GM23338 (cell line): ENCODE measurements at places on chromosomes 4 and X. TPM values are rescaled to one million over a fixed set of nuclear protein-coding genes. Genes with fewer than 3 reads are reported as not detected.

The SLC9B1 gene
- total RNA-seq: 0.62 and 0.80 TPM in 2 replicates

DNA sequence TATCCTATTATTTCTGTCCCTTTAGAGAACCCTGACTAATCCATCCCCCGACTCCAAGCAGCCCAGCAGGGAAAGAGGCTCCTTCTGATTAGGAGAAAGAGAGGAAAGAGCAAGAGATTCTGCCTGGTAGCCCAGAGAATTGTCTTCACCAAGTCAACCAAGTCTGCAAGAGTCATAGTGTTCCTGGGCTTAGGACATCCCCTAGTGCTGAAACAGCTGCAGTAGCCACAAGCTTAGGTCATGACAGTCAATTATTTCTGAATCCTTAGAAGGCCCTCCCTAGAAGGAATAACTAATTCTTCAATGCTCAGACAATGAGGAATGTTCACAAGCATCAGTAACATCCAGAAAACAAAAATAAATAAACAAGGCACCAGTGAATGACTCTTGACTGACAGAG, 480.3 kb upstream of the GRIA3 start:
- DNase-seq: peak; percentile 1
- no peak overlapping the region for H3K4me3 ChIP-seq
- no peaks in the 10 kb centered on the region for H3K4me1 ChIP-seq
- H3K36me3 ChIP-seq: no peaks in the 10 kb centered on the region

- H3K4me1 ChIP-seq: no peaks in the 10 kb centered on the region
- H3K4me3 ChIP-seq: no peak overlapping the region
- no peak for DNase-seq
These were observed 528.6 kb downstream of the IL15 start for GRCh38 chr4:142164767-142165500.

- no peak for DNase-seq
- H3K27me3 ChIP-seq: no peaks in the 10 kb centered on the region
- H3K27ac ChIP-seq: no peak overlapping the region
- no peaks in the 10 kb centered on the region for H3K4me1 ChIP-seq
- no peak overlapping the region for H3K4me3 ChIP-seq
- no peaks in the 10 kb centered on the region for H3K36me3 ChIP-seq
These were observed 56.6 kb upstream of the TMEM184C start for GRCh38 chr4:147560625-147561024.

GRCh38 chrX:67545036-67545821, 1.4 kb downstream of the AR start:
- peaks cover 13% of the 10 kb centered on the region for H3K27me3 ChIP-seq
- H3K4me1 ChIP-seq: peaks cover 20% of the 10 kb centered on the region
- H3K27ac ChIP-seq: no peak overlapping the region
- H3K36me3 ChIP-seq: no peaks in the 10 kb centered on the region

DNA sequence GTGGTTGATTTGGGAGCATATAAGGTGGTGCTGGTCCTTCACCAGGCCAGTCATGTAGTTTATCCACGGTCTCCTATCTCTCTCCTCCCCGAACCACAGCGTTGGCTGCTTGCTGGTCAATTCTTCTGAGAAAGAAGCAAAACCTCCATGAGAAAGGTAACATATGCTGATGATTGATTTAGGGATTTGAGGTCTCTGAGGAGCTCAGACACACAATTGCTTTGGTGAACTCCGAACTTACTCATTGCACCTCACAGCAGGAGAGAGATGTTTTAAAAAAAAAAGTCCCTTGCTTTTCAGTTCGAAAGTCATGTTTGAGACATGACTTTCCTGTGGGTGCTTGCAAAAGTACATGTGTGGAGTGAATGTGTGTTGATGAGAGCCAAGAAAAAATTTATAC, 100.2 kb downstream of the TSPAN7 start:
- no peak overlapping the region for H3K27ac ChIP-seq

- H3K36me3 ChIP-seq: no peaks in the 10 kb centered on the region
- no peaks in the 10 kb centered on the region for H3K27me3 ChIP-seq
- no peak overlapping the region for H3K27ac ChIP-seq
- DNase-seq: no peak
These were observed 117.6 kb downstream of the STK32B start for GRCh38 chr4:5168891-5169290.

- no peaks in the 10 kb centered on the region for H3K36me3 ChIP-seq
- no peaks in the 10 kb centered on the region for H3K27me3 ChIP-seq
- no peaks in the 10 kb centered on the region for H3K4me1 ChIP-seq
- H3K27ac ChIP-seq: no peak overlapping the region
- no peak overlapping the region for H3K4me3 ChIP-seq
- DNase-seq: no peak
These were observed 373.1 kb downstream of the NAF1 start for GRCh38 chr4:162793571-162793970.

The PPP1R2C gene
- total RNA-seq: not detected in 2 replicates

- no peaks in the 10 kb centered on the region for H3K36me3 ChIP-seq
- no peaks in the 10 kb centered on the region for H3K4me1 ChIP-seq
- DNase-seq: no peak
- H3K27me3 ChIP-seq: no peaks in the 10 kb centered on the region
- H3K4me3 ChIP-seq: no peak overlapping the region
These were observed 77.5 kb downstream of the TMEM156 start for GRCh38 chr4:38954727-38955126.

GRCh38 chr4:28388471-28388870, 1527.8 kb downstream of the STIM2 start:
- H3K27ac ChIP-seq: no peak overlapping the region
- no peak for DNase-seq
- H3K27me3 ChIP-seq: no peaks in the 10 kb centered on the region
- H3K4me1 ChIP-seq: no peaks in the 10 kb centered on the region
- no peaks in the 10 kb centered on the region for H3K36me3 ChIP-seq
- H3K4me3 ChIP-seq: no peak overlapping the region

DNA sequence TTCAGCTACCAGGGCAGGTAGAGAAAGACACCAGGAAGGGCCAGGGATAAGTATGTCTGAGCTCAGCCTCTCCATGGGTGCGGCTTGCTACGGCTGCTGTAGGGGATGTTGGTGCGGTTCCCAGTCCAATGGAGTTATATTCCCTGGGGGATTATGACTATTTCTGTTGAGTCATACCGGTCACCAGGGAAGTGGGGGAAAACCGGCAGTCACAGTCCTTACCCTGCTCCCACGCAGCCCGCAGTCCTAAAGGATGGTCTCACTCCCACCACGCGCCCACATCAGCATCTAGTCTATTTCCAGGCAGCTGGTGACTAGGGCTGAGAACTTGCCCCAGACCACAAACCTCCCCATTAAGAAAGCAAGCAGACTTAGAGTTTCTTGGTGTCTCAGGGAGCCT, 191.6 kb downstream of the VEGFC start:
- H3K27ac ChIP-seq: no peak overlapping the region
- no peaks in the 10 kb centered on the region for H3K4me1 ChIP-seq
- no peaks in the 10 kb centered on the region for H3K27me3 ChIP-seq
- no peaks in the 10 kb centered on the region for H3K36me3 ChIP-seq

The PCSK1N gene
- total RNA-seq: 4.0 and 15.6 TPM in 2 replicates

DNA sequence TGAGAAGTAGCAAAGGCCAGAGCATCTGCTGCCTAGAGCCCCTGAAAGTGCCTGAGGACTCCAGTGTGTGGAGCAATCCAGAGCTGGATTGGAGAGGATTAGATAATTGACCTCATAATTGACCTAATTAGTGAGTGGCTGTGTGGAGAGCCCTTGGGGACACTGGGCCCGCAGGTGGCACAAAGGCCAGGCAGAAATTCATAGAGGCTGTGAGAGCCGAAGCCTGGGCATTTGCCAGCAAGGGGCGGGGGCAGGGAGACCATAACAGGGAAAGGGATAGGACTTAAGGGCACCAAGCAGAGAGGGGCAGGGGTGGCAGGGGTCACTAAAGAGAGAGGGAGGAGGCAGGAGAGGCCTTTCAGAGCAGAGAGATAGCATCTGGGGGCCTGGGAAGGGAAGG, 45.3 kb downstream of the EFNB1 start:
- H3K4me3 ChIP-seq: no peak overlapping the region
- H3K27ac ChIP-seq: no peak overlapping the region
- no peaks in the 10 kb centered on the region for H3K36me3 ChIP-seq
- no peaks in the 10 kb centered on the region for H3K27me3 ChIP-seq
- DNase-seq: no peak

- DNase-seq: no peak
- peaks cover 9% of the 10 kb centered on the region for H3K27me3 ChIP-seq
- no peak overlapping the region for H3K4me3 ChIP-seq
- peaks cover 3% of the 10 kb centered on the region; the same call in 1 of the 2 replicates for H3K36me3 ChIP-seq
- no peak overlapping the region for H3K27ac ChIP-seq
These were observed 7.0 kb downstream of the CD38 start for GRCh38 chr4:15784959-15785634.

DNA sequence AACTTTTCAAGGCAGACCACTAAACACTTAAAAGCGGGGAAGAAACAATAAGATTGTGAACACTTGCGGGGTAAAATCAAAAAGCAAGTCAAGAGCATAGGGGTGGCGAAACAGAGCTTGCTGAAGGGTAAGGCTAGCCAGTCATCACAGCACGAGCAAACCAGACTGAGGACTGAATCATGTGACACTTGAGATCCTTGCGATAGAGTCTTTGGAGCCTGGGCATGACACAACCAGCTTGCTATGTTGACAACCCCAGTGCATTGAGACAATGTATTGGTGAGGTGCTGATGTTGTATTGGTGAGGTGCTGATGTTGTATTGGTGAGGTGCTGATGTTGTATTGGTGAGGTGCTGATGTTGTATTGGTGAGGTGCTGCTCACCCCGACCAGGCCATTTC, 72.3 kb downstream of the SLIT2 start:
- H3K36me3 ChIP-seq: no peaks in the 10 kb centered on the region
- no peak overlapping the region for H3K27ac ChIP-seq
- no peak overlapping the region for H3K4me3 ChIP-seq
- H3K27me3 ChIP-seq: no peaks in the 10 kb centered on the region

The PAK3 gene
- 3.6 and 5.0 TPM in 2 replicates for total RNA-seq

- no peak overlapping the region for H3K27ac ChIP-seq
- H3K4me1 ChIP-seq: no peaks in the 10 kb centered on the region
These were observed 160.9 kb downstream of the SMIM20 start for GRCh38 chr4:26074712-26075430.

- no peak overlapping the region for H3K27ac ChIP-seq
- DNase-seq: no peak
- H3K36me3 ChIP-seq: no peaks in the 10 kb centered on the region
These were observed 145.5 kb upstream of the NAP1L5 start for GRCh38 chr4:88843067-88843685.

GRCh38 chr4:100823066-100823992, 305.5 kb upstream of the EMCN start:
- H3K4me3 ChIP-seq: no peak overlapping the region
- no peak for DNase-seq
- H3K27me3 ChIP-seq: no peaks in the 10 kb centered on the region
- H3K27ac ChIP-seq: no peak overlapping the region
- no peaks in the 10 kb centered on the region for H3K36me3 ChIP-seq

GRCh38 chr4:168594121-168594520, 97.3 kb downstream of the PALLD start:
- DNase-seq: no peak
- H3K4me1 ChIP-seq: no peaks in the 10 kb centered on the region

The EOLA2 gene
- 23.0 and 25.1 TPM in 2 replicates for total RNA-seq

GRCh38 chrX:25383196-25383595, 367.4 kb upstream of the ARX start:
- no peak overlapping the region for H3K27ac ChIP-seq
- no peaks in the 10 kb centered on the region for H3K4me1 ChIP-seq
- no peaks in the 10 kb centered on the region for H3K27me3 ChIP-seq

DNA sequence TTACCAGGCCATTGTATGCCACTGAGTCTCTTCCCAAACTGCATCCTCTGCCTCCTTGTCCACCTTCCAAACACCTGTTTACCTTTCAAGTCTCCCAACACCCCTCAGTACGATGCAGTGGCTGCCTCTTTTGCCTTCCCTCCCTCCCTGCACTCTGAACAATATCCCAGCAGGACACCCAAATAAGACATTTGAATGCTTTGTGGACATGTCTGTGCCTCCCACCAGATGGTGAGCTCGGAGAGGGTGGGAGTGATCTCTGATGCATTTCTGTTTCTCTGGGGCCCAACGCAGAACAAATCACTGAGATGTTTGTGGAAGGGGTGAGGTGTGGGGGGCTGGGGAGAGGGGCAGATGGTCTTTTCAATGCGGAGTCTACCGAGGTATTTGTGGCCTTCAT, 33.4 kb downstream of the PJA1 start:
- peaks cover 12% of the 10 kb centered on the region; the same call in 1 of the 2 replicates for H3K4me1 ChIP-seq
- no peak overlapping the region for H3K4me3 ChIP-seq
- no peaks in the 10 kb centered on the region for H3K36me3 ChIP-seq
- no peak for DNase-seq

GRCh38 chr4:37452952-37453280, 208.4 kb downstream of the NWD2 start:
- H3K36me3 ChIP-seq: no peaks in the 10 kb centered on the region
- H3K27me3 ChIP-seq: peaks cover 22% of the 10 kb centered on the region
- H3K4me1 ChIP-seq: peaks cover 18% of the 10 kb centered on the region
- peak overlapping the region; percentile 78 for H3K4me3 ChIP-seq
- no peak overlapping the region for H3K27ac ChIP-seq

DNA sequence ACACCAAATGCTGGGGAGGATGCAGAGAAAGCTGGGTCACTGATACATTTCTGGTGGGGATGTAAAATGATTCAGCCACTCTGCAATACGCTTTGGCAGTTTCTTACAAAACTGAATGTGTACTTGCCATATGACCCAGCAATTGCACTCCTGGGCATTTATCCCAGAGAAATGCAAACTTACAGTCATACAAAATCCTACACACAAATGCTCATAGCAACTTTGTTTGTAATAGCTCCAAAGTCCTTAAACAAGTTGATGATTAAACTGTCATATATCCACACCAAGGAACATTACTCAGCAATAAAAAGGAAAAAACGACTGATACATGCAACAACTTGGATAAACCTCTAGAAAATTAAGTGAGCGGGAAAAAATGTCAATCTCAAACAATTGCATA, 12.3 kb downstream of the MID1 start:
- no peak for DNase-seq
- no peaks in the 10 kb centered on the region for H3K36me3 ChIP-seq
- H3K4me1 ChIP-seq: peaks cover 69% of the 10 kb centered on the region

GRCh38 chrX:71195964-71196649, 26.9 kb upstream of the GJB1 start:
- H3K27me3 ChIP-seq: no peaks in the 10 kb centered on the region
- no peak overlapping the region for H3K27ac ChIP-seq
- no peaks in the 10 kb centered on the region for H3K36me3 ChIP-seq
- peak; percentile 41 for DNase-seq
- peaks cover 9% of the 10 kb centered on the region; the same call in 1 of the 2 replicates for H3K4me1 ChIP-seq

DNA sequence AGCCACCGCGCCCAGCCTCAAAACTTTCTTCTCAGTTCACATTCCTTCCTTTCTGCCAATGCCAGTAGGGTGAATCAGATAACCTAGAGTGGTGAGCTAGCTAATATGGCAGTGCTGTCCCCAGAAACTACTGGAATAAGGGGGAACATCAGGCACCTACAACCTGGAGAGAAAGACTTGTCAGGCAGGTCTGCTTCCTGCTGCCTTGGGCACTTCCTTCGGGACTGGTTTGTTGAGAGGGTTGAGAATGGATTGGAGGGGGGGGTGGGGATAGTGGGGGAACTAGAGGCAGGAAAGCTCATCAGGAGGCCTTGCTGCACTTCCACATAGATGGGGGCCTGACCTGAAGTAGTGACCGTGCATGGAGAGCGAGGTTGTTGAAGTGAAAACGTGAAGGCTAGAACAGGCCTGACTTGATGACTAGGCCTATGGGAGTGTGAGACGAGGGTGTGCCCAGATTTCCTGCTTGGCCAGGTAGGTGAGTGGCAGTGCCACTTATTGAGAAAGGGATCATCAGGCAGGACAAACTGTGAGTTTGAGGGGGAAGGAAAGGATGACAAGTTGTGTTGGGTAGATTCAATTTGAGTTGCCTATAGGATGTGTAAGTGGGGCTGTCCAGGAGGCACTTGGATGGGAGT, 33.4 kb downstream of the SLC25A5 start:
- H3K4me3 ChIP-seq: no peak overlapping the region
- no peaks in the 10 kb centered on the region for H3K36me3 ChIP-seq
- no peaks in the 10 kb centered on the region for H3K4me1 ChIP-seq
- no peak overlapping the region for H3K27ac ChIP-seq

GRCh38 chr4:52709155-52709554, 42.1 kb downstream of the ERVMER34-1 start:
- DNase-seq: no peak
- H3K27me3 ChIP-seq: no peaks in the 10 kb centered on the region
- peaks cover 13% of the 10 kb centered on the region for H3K36me3 ChIP-seq
- H3K4me1 ChIP-seq: peaks cover 30% of the 10 kb centered on the region
